ENCODE measurements at places on chromosomes 1 and 21.

- peak; percentile 4 for DNase-seq
Observed at GRCh38 chr1:24584171-24584647, 28.3 kb downstream of the NCMAP start.

DNA sequence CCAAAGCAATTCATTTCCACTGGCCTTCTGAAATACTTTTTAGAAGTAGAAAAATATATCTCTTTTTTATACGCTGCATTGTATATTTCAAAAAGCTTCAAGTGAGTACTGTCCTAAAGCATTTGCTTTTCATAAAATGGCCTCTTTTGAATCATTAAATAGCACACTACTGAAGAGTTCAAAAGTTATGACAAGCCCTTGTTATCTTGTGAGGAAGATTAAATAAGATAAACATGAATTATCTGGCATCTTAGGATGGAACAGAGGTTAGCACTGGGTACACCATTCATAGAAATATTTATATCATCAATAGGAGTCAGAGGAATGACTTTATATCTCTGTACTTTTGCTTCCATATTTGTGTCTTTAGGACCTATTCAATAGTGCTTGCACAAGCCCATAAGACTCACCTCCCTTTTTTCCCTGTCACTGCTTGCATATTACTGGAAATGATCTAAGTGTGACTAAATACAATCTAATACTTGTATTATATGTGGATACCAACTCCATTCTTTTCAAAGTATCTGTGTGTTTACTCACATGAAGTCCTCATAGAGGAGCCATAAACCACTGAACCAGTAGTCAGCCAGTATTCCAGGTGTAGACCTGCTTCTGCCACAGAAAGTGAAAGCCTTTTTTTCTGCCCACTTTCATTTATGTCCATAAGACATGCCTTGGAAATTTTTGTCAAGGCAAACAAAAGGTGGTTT is 274.2 kb upstream of the C1orf105 start:
- no peak for DNase-seq

GRCh38 chr1:206655471-206655882 is 20.1 kb downstream of the DYRK3 start:
- no peak for DNase-seq

DNA sequence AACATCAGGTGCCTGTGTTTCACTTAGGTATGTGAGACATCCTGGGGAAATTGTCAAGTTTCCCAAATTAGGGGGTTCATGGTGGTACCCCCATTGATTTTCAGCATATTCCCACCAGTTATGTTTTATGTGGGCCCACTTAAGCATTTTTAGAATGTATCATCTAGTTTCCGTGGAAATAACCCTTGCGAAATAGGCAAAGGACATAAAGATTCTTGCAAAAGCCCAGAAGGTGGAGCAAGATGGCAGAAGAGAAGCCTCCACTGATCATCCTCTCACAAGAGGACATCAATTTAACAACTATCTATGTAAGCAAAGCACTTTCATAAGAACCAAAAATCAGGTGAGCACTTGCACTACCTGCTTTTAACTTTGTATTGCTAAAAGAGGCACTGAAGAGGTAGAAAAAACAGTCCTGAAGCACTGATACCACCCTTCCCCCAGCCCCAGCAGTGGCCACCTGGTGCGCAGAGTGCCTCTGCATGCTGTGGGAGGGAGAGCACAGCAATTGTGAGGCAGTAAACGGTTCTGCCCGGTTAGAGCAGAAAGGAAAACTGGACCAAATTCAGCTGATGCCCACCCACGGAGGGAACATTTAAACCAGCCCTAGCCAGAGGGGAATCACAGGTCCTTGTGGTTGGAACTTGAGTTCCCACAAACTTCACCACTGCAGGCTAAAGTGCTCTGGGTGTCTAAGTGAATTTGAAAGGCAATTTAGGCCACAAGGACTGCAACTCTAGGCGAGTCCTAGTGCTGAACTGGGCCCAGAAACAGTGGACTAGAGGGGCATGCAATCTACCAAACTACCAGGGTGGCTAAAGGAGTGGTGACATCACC is 23.2 kb downstream of the MCOLN2 start:
- DNase-seq: peak; percentile 18

- no peak for DNase-seq
Observed at GRCh38 chr1:183002797-183003196, 20.4 kb upstream of the LAMC1 start.

DNA sequence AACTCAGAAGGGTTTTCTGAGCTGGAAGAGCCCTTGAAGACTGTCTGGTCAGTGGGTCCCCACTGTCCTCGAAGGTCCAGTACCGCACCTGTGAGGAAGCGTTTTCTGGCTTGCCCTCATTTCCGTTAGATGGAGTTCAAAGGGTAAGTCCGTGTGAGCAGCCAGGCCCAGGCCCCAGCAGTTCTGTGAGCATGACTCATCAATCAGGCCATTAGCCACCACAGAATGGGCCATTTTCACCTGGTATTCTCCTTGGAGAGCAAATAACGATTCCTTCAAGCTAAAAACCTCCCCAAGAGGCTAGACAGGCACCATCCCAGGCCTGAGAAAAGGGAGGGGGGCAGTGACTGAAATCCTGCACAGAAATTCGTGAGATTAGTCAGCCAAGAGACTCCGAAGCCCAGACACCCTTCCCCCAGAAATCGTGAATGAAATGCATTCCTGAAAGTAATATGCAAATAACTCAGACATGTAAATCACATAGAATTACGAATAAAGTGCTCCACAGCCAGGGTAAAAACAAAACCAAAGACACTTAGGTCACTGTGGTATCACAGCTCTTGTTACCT is 66.0 kb downstream of the BCAR3 start:
- DNase-seq: no peak

GRCh38 chr1:224065455-224065854 is 48.5 kb upstream of the FBXO28 start:
- DNase-seq: no peak

DNA sequence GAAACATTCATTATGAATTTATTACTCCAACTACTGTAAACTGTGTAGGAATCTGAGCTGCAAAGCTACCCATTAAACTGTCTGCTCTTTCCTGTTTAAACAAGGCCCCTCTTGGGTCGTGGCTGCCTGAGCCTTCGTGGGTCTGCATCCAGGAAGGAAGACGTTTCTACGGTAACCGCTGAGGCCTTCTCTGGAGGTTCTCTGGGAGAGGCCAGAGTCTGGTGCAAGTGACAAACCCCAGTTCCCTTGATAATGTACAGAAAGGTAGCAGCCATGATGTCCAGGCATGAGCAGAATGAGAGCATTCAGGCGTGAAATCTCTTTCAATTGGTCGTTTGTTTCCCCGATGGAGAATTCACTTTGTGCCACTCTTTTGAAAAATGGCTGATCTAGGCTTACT is 350.2 kb downstream of the PLPP3 start:
- DNase-seq: no peak

DNA sequence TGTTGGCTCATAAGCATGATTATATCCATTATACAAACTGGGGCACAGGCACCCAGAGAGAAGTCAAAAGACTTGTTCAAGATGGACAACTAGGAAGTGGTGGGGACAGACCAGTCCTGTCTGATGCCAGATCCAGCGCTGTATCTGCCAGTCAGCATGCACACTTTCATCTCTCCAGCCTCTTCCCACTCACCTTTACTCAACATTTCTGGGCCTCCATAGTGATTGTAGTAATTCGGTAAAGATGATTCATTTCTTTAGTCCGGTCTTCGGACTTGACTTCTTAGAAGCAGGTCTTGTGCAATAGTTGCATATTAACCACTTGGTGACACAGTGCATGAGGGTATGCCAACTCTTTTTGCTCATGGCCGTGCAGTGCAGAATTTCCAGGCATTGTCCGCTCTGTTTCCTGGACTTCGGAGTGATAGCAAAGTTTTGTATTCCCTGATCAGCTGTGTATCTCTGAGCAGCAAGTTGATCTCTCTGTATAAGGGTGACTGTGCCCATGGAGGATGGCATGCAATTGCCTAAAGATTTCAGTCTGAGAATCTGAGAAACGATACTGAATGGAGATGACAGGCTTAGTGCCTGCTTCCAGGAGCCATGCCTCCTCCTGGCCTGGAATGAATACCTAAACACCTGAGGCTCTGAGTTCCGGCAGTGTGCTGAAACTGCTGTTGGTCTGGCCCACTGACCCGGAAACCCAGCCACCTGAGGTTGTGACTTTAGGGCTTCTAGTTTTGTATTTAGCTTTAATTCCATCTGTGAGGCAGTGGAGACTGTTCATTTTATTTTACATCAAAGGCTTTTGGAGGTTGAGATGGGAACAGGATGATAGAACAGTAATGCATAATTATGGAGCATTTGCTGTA is 39.0 kb downstream of the GALNT2 start:
- DNase-seq: peak; percentile 55

DNA sequence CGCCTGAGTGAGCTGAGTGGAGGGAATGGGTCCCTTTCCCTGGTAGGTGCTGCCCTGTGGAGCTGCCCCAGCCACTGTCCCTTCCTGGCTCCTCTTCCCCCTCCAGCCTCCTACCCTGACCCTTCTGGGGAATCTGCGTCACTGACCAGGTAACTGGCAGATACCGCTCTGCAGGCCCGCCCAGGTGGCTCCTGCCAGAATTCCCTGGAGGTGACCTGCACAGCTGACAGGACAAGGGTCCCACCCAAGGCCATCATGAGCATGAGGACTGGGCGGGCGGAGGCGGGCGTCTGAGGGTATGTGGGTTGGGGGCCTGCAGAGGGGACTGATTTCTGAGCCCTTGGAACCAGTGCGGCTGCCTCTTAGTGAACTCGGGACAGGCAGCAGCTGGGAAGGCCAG is 32.5 kb downstream of the DHRS3 start:
- DNase-seq: no peak

GRCh38 chr1:219076326-219076937 is 97.2 kb upstream of the LYPLAL1 start:
- DNase-seq: no peak

DNA sequence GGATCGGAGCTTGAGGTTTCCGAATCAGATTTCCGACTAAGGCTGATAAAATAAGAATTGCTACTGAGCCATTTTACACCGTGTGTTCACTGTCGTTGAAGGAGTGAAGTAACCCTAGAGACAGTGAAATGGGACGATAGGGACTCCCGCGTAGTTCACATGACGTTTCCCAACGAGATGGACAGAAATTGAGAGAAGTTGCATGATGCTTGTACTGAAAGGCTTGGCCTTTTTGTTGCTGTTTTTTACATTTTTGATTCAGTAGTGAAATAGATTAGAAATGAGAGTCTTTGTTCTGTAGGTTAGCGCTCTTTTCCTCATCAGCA is 1.2 kb downstream of the KHDRBS1 start:
- peak; percentile 45 for DNase-seq

GRCh38 chr21:43877936-43878575 is 13.0 kb downstream of the AGPAT3 start:
- DNase-seq: no peak

GRCh38 chr1:206595581-206596318 is 16.5 kb downstream of the EIF2D start:
- DNase-seq: no peak

GRCh38 chr1:41488040-41488951 is 3.8 kb upstream of the EDN2 start:
- no peak for DNase-seq

GRCh38 chr1:160406131-160406968 is 6.0 kb downstream of the VANGL2 start:
- no peak for DNase-seq

GRCh38 chr1:179385510-179385909 is 19.7 kb downstream of the AXDND1 start:
- no peak for DNase-seq

DNA sequence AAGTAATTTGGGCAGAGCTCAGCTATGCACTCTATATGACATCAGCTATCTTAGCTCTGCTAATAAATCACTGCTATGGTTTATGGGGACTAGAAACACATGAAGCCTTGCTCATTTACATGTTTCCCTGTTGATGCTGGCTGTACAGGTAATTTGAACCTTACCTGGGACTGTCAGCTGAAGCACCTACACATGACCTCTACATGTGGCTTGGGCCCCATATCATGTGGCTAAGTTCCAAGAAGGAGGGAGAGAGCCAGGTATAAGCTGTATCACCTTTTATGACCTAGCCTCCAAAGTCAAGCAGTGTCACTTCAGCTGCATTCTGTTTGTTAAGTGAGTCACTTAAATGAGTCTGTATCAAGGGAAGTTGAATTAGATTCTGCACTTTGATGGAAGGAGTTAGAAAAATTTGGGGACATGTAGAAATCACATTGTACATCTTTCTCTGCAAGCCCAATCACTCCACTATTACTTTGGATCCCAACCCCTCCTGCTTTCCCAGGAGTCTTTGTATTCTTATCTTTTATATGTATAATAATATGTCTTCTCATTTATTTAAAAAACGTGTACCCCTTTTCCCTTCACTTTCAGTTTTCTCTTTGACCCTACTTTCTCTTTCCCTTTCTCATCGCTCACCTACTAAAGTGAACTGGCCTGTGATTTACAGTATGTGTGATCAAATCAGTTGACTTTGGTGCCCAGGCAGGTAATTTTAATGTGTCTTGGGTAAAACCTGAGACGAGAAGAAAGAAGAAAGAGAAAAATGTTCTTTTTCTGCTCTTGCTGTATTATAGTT is 53.4 kb upstream of the PRKACB start:
- DNase-seq: no peak

DNA sequence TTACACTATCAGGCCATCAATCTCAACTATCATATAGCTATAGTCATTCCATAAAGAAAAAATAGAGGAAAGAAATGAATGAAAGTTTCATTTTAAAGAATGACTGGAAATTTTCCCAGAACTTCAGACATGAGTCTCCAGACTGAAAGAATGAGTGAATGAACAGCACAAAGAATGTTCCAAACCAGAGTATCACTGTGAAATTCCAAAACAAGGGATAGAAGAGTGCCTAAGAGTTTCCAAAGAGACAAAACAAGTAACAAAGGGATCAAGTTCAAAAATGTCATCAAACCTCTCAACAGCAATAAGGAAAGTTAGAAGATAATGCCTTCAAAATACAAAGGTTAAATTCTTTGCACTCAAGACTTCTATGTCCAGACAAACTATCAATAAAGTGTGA is 114.9 kb downstream of the DENND1B start:
- DNase-seq: no peak

GRCh38 chr1:45804669-45804969 is 1.2 kb downstream of the MAST2 start:
- no peak for DNase-seq

DNA sequence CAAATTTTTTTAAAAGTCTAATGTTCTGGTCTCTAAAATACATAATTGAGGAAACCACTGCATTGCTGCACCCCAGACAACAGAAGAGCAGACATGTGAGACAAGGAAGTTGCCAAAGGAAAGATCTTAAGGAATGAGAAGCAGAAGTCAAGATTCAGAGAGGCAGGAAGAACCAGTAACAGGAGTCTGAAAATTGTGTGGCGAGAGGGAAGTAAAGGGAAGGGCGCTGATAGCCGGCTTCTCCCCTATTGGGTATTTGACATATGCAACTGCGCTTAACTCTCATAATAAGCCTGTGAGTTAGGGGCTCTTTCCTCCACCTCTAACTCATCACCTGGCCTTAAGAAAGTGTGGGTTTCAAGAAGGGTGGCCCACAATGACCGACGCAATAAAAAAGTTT is 21.9 kb upstream of the KIF14 start:
- peak; percentile 64 for DNase-seq

DNA sequence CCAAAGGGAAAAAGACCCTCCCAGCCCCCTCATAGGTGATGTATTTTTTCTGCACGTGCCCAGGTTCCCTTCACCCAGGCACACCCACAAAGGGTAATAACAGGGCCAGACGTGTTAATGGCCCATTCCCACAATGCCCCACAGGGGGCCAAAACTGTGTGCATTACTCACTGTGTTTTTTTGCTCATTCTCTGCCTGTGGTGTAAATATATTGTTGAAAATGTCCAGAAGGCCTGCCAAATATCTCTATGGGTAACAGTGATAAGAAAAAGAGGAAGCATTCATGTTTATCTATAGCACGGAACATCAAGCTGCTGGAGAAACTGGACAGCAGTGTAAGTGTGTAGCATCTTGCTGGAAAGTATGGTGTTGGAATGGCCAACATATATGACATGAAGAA is 21.9 kb downstream of the RHEX start:
- no peak for DNase-seq
